ENCODE measurements at places on chromosomes 12 and 14.

- no peak for DNase-seq
Measured at GRCh38 chr14:51592836-51593235, 58.9 kb upstream of the FRMD6 start.

DNA sequence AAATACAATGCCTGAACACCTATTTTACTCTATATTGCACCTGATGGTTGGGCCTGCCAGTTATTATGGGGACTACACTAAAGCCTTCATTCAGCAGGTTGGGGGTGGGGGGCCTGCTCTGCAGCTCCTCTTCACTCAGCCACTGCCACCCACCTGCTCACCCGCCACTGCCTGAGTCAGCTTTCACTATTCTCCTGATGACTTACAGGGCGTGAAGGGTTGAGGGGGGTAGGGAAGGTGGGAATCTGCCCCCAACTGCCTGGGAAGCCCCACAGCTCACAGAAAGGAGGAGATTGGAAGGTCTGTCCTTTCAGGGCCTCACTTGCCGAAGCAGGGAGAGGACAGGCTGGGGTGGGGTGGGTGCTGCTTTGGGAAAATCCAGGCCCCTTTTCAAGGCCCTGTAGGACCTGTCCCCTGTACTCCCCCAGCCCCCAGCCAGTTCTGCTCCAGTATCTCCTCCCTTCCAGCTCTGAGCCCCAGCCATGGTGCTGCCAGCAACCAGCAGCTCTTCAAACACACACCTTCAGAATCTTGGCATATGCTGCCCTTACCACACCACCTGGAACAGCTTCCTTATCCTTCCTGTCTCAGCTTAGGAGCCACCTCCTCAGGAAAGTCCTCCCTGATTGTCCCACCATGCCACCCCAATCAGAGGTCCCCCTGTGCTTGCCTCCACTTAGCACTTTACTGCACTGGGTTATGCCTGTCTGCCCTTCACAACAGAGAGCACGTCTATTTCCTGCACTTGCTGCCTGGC lies 33.1 kb downstream of the IRF2BPL start:
- DNase-seq, result no peak

DNA sequence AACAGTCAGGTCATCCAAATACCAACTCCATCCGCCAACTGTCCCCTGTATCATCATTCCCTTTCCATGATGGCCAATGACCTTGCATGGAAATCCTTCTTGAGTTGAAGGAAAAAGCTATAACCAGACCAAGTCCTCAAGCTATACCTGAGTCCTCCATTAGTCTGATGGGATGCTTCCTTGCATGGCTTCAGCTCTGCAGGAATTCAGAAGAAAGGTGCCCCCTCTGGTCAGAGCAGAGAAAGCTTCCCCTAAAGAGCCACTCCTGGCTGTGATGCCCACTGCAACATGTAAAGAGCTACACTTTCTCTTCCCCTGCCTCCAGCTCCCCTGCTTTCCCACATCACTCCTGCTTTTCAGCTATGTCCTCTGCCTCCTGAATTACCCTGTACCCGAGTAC lies 43.1 kb upstream of the FKBP4 start:
- no peak for DNase-seq

DNA sequence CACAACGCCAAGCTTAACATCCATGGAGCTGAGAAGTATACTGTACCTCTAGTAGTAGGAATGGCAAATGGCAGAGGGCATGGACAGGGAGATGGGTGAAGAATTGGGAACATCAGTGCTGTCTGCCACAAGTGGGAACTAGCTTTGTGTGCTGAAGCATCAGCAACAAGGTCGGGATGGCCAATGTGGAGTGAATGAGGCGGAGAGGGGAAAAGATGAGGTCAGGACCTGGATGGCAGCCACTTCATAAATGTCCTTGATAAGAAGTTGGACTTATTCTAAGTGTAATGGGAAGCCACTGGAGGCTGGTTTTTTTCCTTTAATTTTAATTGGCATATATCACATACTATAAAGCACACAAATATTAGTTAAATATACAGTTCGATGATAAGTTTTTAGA lies 21.9 kb upstream of the CLMN start:
- no peak for DNase-seq

DNA sequence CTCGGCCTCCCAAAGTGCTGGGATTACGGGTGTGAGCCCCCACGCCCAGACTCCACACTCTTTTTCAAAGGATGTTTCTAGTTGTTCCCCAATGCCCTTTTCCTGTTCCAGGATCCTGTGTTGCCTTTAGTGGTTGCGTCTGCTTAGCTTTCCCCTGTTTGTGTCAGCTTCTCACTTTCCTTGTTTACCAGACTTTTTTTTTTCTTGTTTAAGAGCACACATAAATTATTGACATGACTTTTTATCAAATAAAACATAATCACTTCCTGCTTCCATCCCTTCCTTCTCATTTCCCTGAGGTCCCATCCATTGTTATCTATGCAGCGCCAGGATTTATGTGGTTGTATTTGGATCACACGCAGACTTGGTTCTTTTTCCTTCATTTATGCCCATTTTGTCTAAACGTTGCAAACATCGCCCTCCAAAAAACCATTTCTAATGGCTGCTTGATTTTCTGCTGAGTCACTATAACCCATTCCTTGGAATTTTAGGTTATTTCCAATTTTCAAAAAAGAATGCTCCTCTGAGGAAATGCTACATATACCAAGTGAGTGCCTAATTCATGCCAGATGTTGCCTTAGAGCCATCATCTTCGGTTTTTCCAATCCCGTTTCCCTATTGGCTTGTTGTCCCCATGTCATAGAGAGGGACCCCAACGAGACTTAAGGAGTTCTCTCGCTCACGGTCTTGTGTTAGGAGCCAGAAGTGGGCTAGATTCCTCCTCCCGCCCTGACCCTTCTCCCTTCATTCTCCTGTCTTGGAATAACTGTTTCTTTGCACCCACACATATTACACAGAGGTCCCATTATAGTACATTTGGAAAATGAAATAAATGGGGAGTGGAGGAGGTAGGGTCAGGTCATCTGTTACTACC lies 13.5 kb upstream of the CYP46A1 start:
- no peak for DNase-seq

DNA sequence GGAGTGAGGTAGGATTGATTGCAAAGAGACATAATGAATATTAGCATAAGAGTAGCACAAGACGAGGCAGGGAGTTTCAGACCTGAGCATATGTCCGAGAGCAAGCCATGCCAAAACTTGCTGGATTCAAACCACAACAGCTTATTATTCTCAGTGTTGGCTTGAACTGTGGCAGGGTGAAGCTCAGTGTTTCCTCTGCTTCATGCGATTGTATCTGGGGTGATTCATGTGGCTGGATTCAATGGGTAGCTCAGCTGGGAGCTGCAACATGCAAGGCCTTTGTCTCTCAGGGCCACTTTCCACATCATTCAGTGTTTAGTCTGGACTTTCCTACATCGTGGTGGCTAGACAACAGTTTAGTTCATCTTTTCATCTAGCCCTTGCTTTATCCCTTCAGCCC lies 22.1 kb upstream of the E2F7 start:
- no peak for DNase-seq

GRCh38 chr14:75261820-75262219 lies 16.8 kb upstream of the FOS start:
- DNase-seq, result no peak

- no peak for DNase-seq
Measured at GRCh38 chr12:93292731-93293566, 84.8 kb upstream of the NUDT4 start.

DNA sequence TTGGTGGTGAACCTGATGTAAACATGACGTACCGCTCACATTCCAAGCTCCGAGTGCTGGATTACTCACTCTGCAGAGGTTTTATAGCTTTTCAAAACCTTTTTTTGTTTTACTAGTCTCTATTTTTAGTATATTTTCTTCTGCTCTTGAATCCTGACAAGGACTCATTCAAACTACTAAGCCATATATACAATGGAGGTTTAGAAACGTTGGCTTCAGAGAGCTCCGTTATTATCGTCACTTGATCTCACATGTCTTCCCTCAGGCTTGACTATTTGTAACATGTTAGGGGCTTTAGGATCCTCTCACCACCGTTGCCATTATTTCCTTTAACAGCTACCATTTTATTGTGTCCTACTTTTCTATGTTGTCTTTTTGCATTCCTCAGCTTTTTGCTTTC lies 1321.5 kb upstream of the FLRT2 start:
- no peak for DNase-seq

DNA sequence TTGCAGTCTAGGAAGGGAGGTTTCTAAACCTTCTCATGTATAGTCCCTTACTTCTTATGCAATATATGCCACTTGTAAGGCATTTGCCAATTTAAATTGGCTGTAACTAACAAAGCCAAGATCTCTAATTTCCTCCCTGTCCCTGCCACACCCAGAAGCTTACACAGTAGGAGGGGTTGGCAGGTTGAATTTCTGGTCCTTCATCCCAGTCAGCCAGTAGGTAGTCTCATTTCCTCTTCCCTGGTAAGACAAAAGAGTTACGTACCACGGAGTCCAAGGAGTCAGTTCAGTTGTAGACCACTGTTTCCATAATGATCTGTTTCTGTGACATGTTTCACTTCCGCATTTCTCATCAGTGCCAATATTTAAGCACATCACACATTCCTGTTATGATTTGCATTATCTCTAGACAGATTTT lies 47.0 kb upstream of the PLBD1 start:
- no peak for DNase-seq

- no peak for DNase-seq
Measured at GRCh38 chr12:13197526-13198143, 1.1 kb downstream of the EMP1 start.

GRCh38 chr12:28104903-28105864 lies 85.1 kb upstream of the CCDC91 start:
- no peak for DNase-seq

DNA sequence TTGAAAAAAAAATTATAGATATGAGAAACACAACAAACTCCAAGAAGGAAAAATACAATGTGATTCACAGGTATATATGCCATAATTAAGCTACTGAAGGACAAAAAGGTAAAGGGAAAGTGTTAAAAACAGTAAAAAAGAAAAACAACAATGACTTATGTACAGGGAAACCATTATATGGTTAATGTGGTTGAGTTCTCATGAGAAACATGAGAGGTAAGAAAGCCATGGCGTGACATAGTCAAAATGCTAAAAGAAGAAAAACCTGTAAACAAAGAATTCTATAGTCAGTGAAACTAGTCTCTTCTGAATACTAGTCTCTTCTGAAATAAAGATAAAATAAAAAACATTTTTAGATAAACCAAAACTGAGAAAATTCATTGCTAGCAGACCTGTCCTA lies 109.1 kb downstream of the NEDD1 start:
- no peak for DNase-seq

DNA sequence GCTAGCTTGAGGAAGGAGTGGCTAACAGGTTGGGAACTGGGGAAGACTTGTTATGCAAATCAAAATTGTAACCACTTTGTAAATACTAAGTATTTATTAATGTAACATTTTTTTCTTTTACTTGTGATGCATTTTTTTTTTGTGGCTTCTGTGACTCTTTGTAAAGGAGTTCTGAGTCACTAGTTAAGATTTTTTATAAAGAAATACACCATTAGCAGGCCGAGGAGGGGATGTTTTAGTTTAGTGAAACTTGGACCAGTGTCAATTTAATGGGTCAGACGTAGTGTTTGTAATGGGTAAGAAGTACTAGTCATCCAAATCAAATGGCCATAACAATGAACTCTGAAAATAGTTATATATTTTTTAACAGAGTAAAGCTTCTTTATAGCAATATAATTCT lies 43.1 kb downstream of the AKAP6 start:
- DNase-seq, result no peak

- DNase-seq, result no peak
Measured at GRCh38 chr14:77142005-77142800, 612 bp upstream of the ZDHHC22 start.

- no peak for DNase-seq
Measured at GRCh38 chr12:25469861-25470260, 83.2 kb downstream of the LMNTD1 start.

DNA sequence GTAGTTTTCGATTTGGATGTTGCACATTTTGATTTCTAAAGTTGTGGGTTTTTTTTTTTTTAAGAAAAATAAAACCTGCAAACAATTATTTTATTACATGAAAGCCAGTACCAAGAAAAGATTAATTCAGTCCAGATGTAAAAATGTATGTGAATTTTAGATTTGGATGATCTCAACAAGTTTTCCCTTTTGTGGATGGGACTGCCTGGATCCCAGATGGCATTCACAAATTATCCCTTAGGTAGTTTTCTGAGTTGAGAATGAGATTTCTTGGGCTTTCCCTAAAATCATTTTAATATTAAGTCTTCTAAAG lies 2.8 kb downstream of the FRMD6 start:
- DNase-seq, result no peak

DNA sequence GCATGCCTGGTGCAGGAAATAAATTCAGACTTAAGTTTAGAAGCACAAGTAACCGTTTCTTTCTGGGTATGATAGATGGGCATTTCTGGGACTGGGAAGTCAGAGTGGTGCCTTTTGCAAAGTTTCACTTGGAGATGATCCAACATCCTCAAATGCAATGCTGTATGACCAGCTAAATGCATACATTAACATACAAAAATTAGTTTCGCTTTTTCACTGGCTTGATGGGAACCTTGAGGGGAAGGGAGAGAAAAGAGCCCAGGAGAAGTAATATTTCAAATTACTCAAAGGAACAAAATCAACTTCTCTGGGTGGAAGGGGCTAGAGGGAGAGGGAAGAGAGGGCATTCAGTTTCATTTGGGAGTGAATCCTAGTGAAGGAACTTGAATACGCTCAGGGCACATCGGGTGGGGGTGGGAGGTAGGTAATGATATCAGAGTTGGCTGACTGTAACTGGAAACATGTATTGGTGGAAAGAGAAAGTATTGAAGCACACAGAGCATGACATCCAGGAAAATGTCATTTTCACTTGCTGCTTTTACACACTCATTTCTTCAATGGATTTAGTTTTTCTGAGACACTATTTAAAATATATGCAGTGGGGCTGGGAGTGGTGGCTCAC lies 175.5 kb downstream of the PTPRO start:
- DNase-seq, result no peak

DNA sequence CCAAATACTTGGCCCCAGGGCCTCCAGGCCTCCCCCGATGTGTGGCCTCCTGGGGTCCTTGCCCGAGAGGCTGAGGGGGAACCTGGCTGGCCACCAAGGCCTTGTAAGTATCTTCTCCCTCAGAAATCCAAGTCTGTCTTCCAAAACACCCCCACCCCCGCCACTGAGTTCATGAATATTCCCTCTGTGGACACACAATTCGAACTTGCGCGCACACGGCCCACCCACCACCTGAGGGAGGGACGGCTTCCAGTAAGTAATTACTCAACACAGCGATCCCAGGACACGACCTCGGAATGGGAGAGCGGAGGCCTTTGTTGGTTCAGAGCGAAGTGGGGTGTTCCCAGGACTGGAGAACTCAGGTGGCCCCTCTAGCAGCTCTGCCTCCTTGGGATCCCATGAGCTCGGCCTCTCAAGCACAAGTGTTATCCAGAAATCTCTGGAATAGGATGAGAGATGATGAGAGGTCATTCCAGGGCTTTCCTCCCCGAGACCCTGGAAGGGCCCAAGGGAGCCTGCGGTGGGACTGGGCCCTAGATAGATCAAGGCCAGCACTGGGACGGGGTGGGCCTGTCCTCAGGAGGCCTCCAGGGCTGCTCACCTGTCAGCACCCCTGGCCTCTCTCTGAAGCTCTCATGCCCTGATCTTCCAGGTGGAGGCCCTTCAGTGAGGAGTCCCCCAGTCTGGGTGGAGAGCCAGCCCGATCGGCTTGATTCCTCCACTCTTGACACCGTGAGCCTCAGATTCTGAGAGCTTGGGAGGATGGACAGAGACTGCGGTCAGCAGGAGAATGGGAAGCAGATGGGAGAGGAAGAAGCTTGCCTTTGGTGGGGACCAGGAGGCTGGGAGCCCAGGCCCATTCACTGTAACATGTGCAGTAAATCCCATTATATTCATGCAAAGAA lies 219.0 kb upstream of the RTL1 start:
- DNase-seq, result no peak
